Activated CD4-positive, alpha-beta T cell treated with anti-CD3 and anti-CD28 coated beads, Interleukin-2, amount 50 U/mL, for 1 hour (primary cell): ENCODE measurements at places on chromosomes 7 and 10.

- DNase-seq, result no peak
Observed at GRCh38 chr7:37538945-37539344, 90.3 kb upstream of the ELMO1 start.

- DNase-seq, result no peak
Observed at GRCh38 chr10:84765656-84766055, 437.3 kb downstream of the CCSER2 start.

- DNase-seq, result no peak
Observed at GRCh38 chr7:124440081-124440480, 325.5 kb downstream of the GPR37 start.

DNA sequence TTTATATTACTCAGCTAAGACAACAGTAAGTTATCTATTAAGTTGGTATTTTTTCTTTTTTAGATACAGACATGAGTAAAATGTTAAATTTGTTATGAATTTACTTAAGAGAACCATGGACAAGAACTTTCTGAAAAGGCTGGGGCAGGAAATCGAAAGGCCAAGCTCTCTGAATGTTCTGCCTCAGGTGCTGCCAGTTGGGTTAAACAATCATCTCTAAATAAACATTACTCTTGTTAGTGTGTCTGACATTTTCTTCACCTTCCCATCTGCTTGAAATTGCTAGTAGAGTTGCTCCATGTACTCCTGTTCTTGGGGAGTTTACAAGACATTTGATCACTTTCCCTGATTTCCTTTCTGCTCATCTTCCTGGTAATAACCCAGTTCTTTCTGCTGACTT, 87.5 kb downstream of the ANKRD7 start:
- no peak for DNase-seq

- no peak for DNase-seq
Observed at GRCh38 chr10:47013507-47014154, 102.4 kb downstream of the PTPN20 start.

DNA sequence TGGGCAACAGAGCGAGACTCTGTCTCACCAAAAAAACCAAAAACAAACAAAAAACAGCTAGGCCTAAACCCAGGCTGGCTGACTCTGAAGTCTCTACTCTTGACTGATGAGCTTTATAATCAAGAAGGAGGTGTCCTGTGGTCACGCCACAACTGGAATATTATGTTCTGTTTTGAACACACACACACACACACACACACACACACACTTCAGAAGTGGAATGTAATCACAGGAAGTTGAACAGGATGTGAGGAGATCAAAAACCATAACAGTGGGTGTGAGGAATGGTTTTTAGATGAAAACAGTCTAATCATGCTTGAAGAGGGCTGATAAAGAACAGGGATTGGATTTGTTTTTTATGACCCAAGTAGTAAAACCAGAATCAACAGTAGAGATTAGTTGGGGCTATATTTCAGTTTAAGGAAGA, 51.1 kb upstream of the IL6 start:
- peak; percentile 17 for DNase-seq

DNA sequence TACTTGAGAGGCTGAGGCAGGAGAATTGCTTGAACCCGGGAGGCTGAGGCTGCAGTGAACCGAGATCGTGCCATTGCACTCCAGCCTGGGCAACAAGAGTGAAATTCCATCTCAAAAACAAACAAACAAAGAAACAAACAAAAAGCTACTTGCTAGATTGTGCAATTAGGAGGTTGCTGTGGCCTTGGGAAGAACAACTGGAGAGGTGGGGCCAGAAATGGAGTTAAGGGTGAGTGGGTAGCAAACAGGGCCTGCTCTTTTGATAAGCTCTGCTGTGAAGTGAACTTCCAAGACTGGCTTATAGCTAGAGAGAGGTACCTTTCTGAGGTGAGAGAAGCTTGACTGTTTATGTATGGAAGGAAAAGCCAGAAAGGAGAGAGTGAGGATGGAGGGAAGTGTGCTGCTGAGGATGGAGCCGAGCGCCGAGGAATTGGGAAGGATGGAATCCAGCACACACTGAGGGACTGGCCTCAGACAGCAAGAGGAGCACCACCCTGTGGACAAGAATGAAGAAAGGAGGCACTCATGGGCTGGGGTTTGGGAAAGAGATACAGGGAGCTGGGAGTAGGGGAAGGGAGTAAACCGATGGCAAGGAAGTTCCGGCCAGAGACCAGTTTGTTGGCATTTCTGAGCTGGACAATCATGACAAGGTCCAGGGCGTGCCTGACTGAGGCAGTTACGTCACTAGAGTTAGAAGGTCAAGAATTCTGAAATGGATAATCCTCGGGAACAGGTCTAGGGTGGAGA, 7.0 kb upstream of the RPEL1 start:
- no peak for DNase-seq

- DNase-seq, result no peak
Observed at GRCh38 chr7:91457208-91457607, 193.0 kb downstream of the FZD1 start.

DNA sequence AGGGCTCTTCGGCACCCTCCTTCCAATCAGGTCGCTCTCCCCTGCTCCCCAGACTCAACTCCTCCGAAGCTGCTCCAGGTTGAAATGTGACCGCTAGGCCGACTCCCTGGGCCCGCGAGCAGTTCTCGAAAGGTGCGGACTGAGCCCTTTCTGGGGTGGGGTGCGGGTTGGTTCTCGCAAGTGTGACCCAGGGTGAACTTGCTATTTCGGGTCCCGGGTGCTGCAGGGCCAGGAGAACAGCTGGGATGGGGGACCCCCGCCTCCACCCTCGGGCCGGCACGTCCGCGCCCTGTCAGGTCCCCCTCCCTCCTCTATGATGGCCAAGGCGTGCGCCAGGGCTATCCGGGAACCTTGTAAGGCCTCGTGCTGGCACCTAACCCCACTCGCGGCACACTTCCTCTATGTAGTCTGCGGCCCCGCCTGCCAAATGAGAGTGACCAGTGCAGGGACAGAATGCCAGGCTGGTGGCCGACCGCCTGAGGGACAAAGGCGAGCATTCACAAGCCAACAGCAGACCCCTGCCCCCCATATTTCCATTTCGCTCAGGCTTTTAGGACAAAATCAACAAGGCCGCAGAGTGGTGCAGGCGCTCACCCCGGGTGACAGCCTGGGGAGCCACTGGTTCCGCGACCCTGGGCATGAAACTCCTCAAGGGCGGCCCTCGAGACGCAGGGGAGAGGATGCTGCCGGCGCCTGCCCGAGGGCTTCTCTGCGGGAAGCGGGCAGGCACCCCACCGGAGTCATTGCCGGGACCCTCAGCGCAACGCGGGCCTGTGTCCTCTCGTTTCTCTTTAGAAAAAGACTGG, 13.7 kb upstream of the HOXA13 start:
- DNase-seq, result no peak

DNA sequence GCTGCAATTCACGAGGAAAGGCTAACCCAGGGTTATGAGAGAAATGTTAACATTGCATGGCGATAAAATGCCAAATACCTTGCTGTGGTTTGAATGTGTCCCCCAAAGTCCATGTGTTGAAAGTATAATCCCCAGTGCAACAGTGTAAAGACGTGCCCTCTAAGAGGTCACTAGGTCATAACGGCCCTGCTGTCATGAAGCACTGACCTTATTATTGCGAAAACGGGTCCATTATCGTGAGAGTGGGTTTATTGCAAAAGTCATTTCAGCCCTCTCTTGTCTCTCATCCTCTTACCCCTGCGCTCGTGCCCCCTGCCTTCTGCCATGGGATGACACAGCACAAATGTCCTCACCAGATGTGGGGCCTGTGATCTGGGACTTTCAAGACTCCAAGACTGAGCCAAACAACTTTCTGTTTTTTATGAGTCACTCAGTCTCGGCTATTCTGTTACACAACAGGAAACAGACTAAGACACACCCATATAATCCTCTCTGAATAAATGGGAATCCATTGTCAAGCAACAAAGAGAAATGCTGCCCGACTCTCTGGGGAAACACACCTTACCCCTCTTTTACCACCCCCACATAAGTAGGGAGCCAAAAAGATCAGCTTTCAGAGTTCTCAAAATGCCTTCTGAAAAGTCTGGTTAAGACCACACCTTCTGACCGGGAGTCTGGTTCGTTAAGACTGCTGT, 73.1 kb upstream of the UCN3 start:
- peak; percentile 20 for DNase-seq

GRCh38 chr10:15791816-15792524, 68.3 kb downstream of the MINDY3 start:
- no peak for DNase-seq

DNA sequence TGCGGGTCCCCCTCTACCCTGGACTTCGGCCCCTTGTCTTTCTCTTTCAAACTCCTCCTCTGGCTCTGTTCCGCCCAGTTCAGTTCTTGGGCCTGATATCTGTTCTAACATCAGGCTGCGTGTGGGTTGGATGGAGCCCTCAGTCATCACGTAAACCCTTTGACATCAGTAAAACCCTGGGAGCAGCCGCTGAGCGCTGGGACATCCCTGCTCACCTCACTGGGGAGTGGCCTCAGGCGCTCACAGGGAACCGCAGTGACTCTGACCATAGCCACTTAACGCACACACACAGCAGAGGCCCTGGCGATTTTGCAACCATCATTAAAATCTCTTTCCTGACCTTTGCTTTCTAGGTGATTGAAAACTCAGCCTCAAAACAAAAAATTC, 113.3 kb downstream of the CYTH3 start:
- DNase-seq, result no peak

GRCh38 chr10:73959484-73960243, 38.3 kb upstream of the VCL start:
- DNase-seq, result no peak

- DNase-seq, result no peak
Observed at GRCh38 chr7:141992156-141992555, 3.5 kb upstream of the MGAM start.

- no peak for DNase-seq
Observed at GRCh38 chr7:136687693-136688322, 180.6 kb upstream of the CHRM2 start.

GRCh38 chr10:2038036-2038435, 300.7 kb upstream of the ADARB2 start:
- DNase-seq, result no peak

- DNase-seq, result no peak
Observed at GRCh38 chr10:115860182-115861107, 412.6 kb downstream of the GFRA1 start.

- no peak for DNase-seq
Observed at GRCh38 chr7:55019191-55019690, 424 bp downstream of the EGFR start.

DNA sequence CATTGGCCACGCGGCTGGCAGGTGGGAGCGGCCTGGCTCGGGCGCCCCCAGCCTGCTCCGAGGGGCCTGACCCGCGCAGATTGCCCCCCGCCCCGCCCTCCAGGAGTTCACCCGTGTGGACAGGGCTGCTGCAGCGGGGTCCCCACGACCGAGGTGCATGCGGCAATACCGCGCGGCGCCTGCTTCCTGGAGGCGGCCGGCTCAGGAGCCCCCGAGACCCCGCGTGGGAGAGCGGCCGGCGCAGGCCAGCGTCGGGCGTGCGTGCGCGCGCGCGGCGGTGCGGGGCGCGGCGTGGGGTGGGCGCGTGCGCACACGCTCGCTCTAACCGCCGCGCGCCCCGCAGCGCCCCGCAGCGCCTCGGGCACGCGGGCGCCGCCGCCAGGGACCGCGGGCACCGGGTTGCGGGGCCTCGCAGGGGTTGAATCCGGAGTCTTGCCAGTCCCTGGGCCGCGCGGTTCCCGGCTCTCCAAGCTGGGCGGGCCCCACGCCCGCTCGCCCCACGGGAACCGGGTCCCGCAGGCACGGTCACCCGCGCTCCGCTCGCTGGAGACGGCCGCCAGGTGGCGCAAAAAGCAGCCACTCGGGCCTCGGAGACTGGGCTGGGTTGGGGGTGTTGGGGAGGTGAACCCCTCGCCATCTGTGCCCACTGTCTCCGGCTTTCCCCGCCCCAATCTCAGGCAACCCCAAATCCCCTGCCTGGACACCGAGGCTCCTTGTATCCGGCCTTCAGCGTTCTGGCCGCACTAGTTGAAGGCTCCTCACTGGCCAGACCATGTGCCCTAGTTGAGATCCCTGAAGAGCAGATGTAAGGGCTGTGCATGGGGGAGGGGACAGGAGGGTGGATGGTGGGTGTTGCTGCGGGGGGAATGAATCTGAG, 1.3 kb upstream of the ACHE start:
- peak; percentile 57 for DNase-seq

GRCh38 chr10:44297963-44298362, 86.9 kb downstream of the CXCL12 start:
- no peak for DNase-seq

DNA sequence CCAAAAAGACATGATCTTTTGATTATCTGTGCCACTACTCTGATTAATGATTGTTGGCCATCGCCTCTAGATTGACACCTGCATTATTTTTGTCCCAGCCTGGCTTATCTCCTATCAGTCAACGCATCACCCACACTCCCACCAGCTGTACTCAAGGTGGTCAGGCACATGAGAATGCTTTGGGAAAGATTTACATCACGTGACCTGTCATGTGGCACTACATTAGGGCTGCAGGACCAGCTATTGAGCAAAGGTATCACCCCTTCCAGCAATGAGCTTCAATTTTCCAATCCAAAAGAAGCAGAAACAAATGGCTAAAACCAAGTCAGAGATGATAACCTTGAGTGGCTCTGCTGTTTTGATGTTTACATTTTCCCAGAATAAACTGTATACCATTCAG, 204.3 kb downstream of the PLXNA4 start:
- no peak for DNase-seq

GRCh38 chr10:132479024-132479602, 58.5 kb upstream of the INPP5A start:
- no peak for DNase-seq

- DNase-seq, result no peak
Observed at GRCh38 chr10:98374217-98374985, 40.6 kb downstream of the PYROXD2 start.

GRCh38 chr7:138880881-138881578, 83.0 kb upstream of the ATP6V0A4 start:
- no peak for DNase-seq

GRCh38 chr10:69392481-69393000, 24.2 kb downstream of the TACR2 start:
- peak; percentile 81 for DNase-seq

DNA sequence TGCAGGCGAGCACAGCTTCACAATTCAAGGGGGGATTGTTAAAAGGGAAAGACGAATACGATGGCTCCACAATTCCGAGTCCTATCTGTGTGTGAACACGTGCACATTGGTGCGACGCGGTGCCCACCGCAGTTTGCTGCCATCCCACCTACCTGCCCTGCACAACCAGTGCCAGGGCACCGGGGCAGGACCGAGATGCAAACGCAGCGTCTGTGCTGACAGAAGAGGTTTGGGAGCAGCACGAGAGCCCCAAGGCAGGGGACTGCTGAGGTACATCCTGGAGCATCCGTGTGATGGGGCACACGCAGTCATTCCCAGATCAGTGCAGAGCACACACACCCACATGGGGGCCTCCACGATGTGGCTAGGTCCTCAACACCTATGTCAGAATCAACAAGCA, 221.3 kb downstream of the DNAJB6 start:
- DNase-seq, result no peak

DNA sequence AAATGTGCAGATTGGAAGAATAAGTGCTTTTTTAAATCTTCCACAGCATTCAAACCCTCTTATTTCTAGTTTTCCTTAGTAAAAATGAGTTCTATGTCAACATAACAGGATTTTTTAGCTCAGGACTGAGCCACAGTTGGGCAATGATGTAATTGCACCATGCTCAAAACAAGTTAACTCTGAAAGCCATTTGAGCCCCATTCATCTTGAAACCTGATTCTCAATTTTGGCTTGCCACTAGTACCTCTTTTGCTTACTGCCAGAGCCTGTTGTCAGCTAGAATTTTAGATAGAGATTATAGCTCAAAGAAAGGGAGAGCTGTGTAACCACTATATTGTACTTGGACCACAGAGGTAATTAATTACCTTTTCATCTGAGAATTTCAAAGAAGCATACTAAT, 1028.5 kb upstream of the PHF14 start:
- DNase-seq, result no peak
